ENCODE measurements at places on chromosomes 3 and 15. TPM values are rescaled to one million over a fixed set of nuclear protein-coding genes. Genes with fewer than 3 reads are reported as not detected.

DNA sequence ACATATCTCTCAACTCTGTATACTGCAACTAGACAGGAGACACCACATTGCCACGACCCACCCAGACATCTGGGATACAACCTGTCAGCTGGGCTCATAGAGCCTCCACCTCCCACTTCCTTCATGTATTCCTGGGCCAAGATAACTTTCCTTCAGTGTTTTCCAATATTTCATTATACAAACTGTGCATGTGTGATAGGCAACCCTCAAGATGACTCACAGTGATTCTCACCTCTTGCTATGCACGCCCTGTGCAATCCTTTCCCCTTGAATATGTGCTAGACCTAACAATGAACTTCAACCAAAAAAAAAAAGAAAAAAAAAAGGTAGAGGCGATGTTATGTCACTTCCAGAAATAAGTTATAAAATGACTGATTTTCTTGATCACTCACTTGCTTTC lies 138.0 kb upstream of the ALCAM start:
- no peak for DNase-seq

- no peak for DNase-seq
Measured at GRCh38 chr3:21826416-21826815, 75.4 kb upstream of the ZNF385D start.

- peak; percentile 8 for DNase-seq
Measured at GRCh38 chr3:87350367-87351199, 74.2 kb upstream of the POU1F1 start.

DNA sequence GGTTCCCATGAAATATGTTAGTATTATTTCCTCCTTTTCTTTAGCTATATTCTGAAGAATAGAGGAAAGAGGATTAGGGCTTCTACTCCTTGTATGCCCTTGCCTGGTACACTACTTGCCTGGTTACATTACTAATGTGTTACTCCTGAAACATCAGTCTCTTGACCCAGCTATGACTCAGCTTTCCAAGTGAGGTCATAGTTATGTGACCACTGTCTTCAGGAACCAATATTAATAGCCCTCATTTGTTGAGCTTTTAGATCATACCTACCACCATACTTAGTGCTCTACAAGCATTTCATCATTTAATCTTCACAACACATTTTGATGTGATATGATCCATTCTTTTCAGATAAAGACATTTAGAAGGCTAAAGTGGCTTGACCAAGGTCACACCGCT lies 60.3 kb downstream of the CMSS1 start:
- peak; percentile 36 for DNase-seq

GRCh38 chr15:47720555-47720954 lies 3.2 kb downstream of the SEMA6D start:
- DNase-seq: no peak

GRCh38 chr3:125152951-125153350 lies 59.6 kb downstream of the SLC12A8 start:
- no peak for DNase-seq

DNA sequence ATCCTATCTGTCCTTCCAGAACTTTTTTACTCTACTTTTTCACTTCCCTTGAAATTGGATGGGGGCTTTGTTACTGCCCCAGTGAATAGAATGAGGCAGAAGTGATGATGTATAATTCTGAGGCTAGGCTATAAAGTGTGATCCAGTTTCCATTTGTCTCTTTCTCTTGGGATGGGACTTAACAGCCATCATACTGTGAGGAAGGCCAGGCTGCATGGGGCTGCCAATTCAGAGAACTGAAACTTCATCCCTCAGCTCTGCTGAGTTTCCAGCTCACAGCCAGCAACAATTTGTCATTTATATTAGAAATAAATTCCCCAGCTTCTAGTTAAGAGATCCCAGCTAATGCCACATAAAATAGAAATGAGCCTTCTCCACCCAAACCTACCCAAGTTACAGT lies 504.0 kb upstream of the TGFBR2 start:
- no peak for DNase-seq

- no peak for DNase-seq
Measured at GRCh38 chr3:195416795-195417194, 26.0 kb downstream of the ACAP2 start.

DNA sequence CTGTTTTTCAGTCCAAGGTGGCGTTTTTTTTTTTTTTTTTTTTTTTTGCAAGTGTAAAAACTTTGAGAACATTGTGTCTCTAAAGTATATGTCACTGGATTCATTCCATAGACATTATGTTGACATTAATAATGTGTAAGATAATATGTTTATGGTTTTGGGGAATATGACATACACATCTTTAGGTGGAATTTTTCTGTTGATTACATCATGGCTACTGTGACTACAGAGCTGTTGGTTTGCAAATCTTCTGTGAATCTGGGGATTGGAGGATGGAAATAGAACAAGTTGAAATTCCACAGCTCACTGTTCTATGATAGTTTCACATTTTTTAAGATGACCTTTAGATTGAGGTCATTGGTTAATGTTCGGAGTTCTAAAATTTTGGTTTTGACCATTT lies 24.4 kb upstream of the PLSCR2 start:
- DNase-seq: no peak

DNA sequence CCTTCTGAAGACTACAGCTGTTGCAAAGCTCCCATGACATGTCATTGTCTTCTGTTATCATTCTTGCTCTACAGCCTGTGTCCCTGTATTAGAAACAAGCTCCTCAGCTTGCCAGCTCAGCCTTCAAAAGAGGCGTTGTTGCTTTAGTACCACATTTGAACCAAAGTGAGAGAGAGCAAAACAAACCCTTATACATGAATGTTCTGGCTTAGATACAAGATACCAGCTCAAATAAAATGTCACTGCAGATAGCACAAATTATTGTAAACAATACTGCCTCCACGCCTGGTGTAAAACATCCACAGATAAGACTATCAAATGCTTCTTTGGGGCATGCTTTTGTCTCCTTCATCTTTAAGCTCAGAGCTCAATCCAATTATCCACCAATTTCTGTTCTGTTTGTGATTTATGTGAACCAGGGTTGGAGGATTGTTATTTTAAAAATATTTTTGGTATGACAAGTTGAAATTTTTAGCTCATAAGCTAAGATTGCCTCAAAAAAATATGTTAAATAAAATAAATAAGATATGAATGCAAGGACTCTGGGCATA lies 403.6 kb upstream of the CDIN1 start:
- DNase-seq: no peak

GRCh38 chr3:143676021-143676420 lies 172.2 kb downstream of the SLC9A9 start:
- no peak for DNase-seq

HES1 gene
- total RNA-seq: 23.8 TPM

MCTP2 gene
- 3.5 TPM for total RNA-seq

DAZL gene
- total RNA-seq: not detected

ECE2 gene
- total RNA-seq: not detected

MESP2 gene
- 0.14 TPM for total RNA-seq

AP3B2 gene
- not detected for total RNA-seq

Data from pulmonary artery endothelial cell (primary cell).